ENCODE measurements at places on chromosomes 2 and 18. TPM values are rescaled to one million over a fixed set of nuclear protein-coding genes. Genes with fewer than 3 reads are reported as not detected.

The MAL gene
- polyA plus RNA-seq = 1.9 TPM

The MBP gene
- 6.3 TPM for polyA plus RNA-seq

The EVX2 gene
- polyA plus RNA-seq = 0.02 TPM

The GAD1 gene
- 0.73 TPM for polyA plus RNA-seq

The ACTG2 gene
- 76.3 TPM for polyA plus RNA-seq

The FAM117B gene
- 2.5 TPM for polyA plus RNA-seq

The CHPF gene
- 83.3 TPM for polyA plus RNA-seq

The MC5R gene
- not detected for polyA plus RNA-seq

The NETO1 gene
- polyA plus RNA-seq = not detected

The HAAO gene
- polyA plus RNA-seq = 31.6 TPM

The SETBP1 gene
- 3.9 TPM for polyA plus RNA-seq

The OSBPL6 gene
- polyA plus RNA-seq = 1.4 TPM

Measured in pancreas (tissue), 10 donors.